ENCODE measurements at places on chromosomes 16 and 17.

DNA sequence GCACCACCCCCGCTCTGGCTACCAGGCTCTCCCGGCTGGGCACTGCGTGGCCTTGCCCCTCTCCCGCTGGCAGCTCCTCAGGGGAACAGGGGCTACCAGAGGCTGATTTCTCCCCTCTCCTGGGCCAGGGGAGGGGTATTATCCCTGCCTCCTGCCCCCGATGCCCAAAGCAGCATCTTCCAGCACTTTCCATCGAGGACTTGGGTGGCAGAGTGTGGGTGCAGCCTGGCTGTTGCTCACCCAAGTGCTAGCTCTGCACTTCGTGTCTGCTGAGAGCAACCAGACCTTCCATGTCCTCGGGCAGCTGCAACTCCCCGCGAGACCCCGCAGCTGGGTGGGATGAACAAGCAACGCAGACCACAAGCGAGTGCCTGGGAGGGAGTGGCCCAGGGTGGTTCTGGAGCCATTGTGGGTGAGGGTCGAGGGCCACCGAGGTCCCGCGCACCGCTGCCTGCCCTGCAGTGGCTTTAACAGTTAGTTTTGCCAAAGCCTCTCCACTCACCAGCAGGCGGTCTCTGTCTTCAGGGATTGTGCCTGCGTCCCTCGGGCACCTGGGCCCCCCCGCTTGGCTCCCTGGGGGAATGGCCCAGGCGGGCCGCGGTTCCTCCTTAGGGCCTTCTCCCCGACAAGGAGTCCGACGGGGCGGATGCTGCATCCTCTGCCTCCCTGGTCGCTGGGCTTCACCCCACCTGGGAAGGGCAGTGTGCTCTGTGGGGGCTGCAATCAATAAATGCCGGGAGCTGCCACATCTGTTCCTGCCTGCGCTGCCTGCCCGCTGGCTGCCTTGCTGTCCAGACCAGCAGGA, 8.4 kb downstream of the SLC25A10 start:
- DNase-seq: no peak

GRCh38 chr16:19295393-19295792, 9.9 kb downstream of the CLEC19A start:
- DNase-seq: no peak

- no peak for DNase-seq
Measured at GRCh38 chr17:45787656-45788055, 3.5 kb downstream of the CRHR1 start.

- no peak for DNase-seq
Measured at GRCh38 chr17:75325348-75325747, 36.1 kb upstream of the SLC25A19 start.

DNA sequence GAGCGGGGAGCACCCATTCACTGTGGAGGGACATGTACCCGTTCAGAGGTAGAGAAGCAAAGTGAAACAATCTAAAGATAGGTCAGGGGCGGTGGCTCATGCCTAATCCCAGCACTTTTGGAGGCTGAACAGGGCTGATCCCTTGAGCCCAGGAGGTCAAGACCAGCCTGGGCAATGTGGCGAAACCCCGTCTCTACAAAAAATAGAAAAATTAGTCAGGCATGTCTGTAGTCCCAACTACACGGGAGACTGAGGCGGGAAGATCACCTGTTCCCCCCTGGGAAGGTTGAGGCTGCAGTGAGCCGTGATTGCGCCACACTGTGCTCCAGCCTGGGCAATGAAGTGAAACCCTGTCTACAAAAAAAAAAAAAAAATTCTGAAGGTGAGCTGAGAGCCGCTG, 21.7 kb downstream of the MYL4 start:
- DNase-seq: no peak

DNA sequence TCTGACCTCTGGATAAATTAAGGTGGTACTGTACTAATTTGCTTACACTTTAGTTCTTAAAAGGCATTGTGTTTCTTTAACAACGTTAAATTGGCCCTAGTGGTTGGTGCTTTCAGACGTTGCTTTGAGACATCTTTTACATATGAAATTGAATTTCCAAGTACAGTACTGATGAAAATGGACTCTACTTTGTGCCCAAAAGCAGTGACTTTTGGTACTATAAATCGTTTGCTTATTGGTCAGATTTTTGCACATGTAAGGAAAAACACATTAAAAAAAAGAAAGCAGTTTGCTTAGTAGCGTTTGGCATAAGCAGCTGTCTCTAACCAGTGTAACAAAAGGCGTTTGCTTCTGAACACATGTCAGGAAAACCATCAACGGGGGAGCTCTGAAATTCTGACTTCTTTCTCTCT, 139.6 kb downstream of the CDK5R1 start:
- DNase-seq: no peak

GRCh38 chr17:67629971-67630320, 87.8 kb upstream of the NOL11 start:
- DNase-seq: no peak

GRCh38 chr16:83968891-83969649, 1.0 kb downstream of the NECAB2 start:
- no peak for DNase-seq

DNA sequence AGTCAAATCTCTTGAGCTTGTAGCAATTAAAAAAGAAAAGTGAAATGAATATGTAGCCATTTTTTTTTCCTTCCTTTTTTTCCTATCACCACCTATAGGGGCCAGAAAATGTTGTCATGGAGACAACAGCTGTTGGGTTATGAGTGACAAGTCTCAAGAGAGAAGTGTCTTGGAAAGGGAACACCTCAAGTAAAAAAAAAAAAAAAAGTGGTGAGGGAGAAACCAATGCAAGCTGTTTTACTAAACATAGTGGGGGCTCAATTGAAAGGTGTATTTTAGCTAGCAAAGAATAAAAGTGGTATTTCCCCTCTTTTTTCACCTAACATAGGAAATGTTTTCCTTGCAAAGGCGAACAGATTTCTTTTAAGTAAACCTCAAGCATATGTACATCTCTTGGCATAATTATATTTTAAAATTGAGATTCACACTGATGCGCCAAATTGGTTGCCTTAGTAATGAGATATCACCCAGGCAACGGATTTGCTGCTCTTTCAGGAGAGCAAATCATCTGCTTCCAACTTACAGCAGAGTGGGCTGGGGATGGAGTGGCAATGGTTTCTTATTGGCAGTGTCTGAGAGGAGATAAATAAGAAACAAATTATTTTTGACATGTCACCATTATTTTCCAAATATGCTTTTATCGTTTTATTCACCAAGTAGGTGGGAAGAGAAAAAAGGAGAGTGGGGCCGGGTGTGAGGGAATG, 183.6 kb downstream of the MYO1D start:
- no peak for DNase-seq

DNA sequence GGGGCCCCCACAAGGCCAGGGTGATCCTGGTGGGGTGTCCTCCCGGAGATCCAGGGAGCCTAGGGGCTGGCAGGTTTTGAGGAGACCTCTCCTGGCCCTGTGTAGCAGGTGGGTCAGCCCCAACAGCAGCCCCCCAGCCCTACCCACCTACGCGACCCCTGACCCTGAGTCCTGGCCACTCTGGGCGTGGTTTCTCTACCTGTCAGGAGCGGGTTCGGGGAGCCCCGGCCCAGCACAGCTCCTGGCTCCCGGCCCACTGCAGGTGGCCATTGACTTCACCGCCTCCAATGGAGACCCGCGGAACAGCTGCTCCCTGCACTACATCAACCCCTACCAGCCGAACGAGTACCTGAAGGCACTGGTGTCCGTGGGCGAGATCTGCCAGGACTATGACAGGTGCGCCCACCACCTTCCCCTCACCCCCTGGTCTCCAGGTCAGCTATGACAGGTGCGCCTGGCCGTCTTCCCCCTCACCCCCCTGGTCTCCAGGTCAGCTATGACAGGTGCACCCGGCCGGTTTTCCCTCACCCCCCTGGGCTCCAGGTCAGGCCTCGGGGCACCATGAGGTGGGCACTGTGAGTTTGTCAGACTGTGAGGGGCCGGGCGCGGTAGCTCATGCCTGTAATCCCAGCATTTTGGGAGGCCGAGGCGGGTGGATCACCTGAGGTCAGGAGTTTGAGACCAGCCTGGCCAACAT, 13.0 kb downstream of the CPNE7 start:
- DNase-seq: no peak

DNA sequence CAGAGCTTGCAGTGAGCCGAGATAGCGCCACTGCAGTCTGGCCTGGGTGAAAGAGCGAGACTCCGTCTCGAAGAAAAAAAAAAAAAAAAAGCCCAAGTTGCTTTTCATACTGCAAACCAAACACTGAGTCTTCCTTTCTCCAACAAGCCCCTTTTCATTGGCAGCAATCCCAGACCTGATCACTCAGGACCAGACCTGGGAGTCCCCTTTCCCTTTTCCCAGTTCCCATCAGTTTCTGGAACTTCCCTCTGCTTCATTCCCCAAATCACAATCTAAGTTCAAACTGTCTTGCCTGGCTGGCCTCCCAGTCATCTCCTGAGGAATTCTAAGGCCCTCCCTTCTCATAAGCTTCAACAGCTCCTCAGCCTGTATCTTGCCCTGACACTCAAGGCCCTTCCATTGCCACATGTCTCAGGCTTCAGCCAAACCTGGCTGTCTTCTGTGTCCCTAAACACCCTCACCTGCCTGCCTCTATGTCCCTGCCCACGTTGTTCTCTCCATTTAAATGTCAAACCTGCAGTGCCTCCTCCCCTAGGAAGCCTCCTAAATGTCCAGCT, 11.8 kb upstream of the PHF12 start:
- no peak for DNase-seq

DNA sequence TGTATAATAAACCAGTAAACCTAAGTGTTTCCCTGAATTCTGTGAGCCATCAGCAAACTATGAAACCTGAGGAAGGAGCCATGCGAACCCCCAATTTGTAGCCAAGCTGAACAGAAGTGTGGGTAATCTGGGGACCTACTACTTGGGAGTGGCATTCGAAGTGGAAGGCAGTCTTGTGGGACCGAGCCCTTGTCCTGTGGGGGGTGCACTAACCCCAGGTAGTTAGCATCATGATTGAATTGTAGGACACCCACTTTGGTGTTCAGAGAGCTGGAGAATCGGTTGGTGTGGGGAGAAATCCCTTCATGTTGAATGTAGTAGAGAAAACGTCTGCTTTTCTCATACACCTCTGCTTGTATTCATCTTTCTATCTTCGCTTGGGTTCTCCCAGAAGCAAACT, 79.7 kb upstream of the CPHXL start:
- DNase-seq: no peak

GRCh38 chr17:46212634-46213435, 19.6 kb upstream of the KANSL1 start:
- peak; percentile 54 for DNase-seq

Data from T follicular helper cell (primary cell).